ENCODE measurements at places on chromosomes 3 and 15.

DNA sequence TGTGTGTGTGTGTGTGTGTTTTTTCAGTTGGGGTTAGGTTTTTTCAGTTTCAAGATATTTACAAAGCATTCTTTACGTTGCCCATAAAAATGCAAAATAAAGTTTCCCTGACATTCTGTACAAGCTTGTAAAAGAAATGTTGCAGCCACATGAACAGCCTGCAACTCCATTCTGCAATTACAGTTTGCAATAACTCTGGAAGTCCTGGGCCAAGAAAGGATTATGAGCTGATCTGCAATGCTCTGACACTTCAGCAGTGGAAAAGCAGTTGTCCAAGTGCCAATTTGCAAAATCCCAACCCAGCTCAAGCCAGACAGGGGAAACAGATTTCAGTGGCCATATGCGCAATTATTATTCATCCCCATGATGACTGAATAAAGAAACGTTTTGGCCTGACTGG lies 322.1 kb downstream of the MEX3B start:
- no peak for DNase-seq

- no peak for DNase-seq
These were observed 120.1 kb downstream of the GREM1 start for GRCh38 chr15:32837935-32838334.

GRCh38 chr3:35744419-35744818 lies 105.1 kb downstream of the ARPP21 start:
- no peak for DNase-seq

DNA sequence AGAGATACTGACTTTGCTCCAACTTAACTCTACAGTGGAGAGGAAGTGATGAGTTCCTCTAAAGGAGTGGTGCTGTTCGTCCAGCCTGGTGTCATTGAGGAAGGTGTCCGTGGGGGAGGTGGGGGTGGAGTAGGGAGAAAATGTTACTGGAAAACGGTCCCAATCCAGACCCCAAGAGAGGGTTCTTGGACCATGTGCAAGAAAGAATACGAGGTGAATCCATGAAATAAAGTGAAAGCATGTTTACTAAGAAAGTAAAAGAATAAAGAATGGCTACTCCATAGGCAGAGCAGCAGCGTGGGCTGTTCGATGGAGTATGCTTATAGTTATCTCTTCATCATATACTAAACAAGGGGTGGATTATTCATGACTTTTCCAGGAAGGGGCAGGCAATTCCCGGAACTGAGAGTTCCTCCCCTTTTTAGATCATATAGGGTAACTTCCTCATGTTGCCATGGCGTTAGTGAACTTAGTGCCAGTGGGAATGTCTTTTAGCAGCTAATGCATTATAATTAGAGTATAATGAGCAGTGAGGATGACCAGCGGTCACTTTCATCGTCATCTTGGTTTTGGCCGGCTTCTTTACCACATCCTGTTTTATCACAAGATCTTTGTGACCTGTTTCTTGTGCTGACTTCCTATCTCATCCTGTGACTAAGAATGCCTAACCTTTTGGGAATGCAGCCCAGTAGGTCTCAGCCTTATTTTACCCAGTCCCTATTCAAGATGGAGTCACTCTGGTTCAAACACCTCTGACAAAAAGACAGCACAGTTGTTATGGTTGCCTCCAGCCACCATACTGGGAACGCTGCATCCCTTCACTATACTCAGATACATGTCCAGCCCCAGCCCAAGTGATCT lies 38.6 kb downstream of the CLEC3B start:
- no peak for DNase-seq

GRCh38 chr15:39574427-39574826 lies 6.5 kb upstream of the THBS1 start:
- no peak for DNase-seq

DNA sequence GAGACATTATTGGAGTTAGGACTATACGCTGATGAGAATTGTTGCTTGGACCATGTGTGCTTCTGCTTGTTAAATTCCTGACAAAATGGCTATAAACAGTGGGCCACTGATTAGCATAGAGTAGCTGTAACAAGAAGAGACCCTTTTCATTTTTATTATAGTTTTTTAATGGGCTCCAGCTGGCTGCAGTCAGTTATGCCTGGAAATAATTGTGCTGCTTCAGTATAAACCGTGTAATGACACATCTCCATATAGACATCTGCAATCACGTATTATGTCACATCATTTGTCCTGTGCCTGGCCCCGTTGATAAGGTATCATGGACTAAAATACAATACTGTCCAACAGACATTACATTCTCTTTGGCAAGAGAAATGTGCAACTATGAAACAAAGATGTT lies 50.9 kb downstream of the ARPP21 start:
- DNase-seq = no peak

GRCh38 chr3:197907196-197907595 lies 42.8 kb upstream of the RPL35A start:
- DNase-seq = no peak

DNA sequence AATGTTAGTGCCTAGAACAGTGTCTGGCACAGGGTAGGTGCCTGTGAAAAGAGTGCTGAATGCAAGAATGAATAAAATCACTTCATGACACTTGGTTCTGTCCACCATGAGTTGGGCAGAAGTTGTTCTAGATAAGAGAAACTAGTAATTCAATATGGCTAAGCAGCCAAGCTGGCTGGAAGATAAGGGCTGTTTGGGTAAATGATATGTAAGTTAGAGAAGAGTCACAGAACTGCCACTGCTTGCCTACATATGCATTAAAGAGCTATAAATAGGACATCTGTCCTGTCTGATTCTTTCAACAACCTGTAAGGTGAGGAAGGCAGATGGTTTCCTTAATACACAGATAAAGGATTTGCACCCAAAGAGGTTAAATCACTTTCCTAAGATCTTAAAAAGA lies 13.1 kb downstream of the MTMR10 start:
- DNase-seq = no peak

GRCh38 chr15:81336568-81336967 lies 12.6 kb upstream of the STARD5 start:
- DNase-seq = peak; percentile 70

DNA sequence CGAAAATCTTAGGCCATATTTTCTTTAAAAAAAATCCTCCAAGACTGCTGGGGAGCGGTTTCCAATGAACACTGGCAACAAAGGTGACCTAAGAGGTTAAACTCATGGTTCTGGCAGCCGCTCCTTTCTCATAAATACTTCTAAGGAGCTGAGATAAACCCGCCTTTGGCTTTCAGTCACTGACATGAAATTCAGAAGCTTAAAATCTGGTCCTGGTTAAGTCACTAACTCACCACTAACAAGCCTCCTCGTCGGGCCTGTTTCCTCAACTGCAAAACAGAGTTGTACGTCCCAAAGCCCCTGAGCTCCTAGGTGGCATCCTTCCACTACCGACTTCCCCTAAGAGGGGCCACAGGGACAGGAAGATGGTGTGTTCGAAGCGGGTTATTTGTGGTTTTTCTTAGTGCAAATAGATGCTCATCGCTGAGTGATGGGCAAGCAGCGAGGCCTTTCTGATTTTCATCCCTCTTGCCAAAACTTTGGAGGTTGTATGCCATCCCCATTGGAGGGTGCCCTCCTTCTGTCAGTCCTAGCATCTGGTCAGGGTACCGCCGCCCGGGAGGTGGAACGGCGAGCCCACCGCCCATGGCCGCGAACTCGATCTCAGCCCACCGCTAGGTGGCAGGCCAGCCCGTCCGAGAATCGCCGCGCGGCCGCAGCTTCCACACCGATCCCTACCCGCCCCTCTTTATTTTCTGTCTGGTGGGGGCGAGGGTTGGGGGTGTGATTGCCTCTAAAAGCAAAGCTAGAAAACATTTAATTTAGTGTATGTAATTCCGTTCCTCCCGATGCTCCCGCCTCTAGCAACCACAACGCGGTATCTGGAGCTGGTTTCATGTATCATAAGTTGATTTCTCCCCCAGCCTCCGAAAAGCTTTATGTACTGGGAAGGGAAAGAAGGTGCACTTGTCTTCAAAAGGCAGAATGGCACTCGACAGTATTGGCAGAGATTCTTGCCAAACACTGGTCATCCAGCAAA lies 4.6 kb downstream of the BCL6 start:
- DNase-seq = peak; percentile 76

GRCh38 chr3:117887901-117888300 lies 1146.7 kb downstream of the IGSF11 start:
- DNase-seq = no peak

DNA sequence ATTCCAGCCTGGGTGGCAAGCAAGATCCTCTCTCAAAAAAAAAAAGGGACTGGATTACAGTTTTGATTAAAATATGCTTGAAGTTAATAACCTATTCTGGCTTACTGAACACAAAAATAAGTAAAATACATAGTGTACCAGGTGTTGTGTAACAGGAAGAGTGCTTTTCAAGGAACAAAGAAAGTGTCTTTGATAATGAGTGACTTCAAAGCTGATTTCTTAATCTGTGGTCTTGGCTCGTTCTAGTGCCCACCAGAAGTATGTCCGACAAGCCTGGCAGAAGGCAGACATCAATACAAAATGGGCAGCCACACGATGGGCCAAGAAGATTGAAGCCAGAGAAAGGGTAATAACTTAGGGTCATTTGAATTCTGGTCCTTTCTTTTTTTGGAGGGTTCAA lies 4.0 kb downstream of the RPL14 start:
- DNase-seq = no peak

DNA sequence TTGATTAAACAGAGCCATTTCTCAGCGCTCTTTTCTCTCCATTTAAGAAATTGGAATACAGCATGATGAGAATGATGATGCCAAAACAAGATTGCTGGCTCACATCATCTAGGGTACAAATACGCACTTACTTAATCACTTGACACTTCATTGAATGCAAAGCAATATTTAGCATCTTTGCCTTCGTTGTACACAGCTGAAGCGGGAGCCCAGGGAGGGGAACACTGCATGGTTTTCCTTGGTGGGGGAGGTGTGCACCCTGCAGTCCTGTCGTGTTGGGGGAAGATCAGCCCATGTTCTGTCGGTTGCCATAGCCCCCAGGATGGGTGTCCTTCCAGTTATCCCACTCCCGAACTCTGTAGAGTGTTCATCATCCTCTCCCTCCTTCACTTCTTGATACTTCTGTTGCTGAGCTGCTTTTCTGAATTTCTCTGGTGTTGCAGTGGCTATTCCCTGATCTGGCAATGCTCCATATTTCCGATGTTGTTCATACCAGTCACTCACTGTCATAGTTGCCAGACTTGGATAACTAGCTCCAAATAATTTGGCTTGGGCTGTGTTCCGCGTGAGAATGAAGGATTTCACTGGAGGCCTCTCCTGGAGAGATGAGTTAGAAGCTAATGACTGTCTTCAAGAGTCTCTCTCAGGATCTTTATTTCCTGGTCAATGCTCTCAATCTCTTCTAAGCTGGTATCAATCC lies 50.1 kb upstream of the DYNC1LI1 start:
- no peak for DNase-seq

DNA sequence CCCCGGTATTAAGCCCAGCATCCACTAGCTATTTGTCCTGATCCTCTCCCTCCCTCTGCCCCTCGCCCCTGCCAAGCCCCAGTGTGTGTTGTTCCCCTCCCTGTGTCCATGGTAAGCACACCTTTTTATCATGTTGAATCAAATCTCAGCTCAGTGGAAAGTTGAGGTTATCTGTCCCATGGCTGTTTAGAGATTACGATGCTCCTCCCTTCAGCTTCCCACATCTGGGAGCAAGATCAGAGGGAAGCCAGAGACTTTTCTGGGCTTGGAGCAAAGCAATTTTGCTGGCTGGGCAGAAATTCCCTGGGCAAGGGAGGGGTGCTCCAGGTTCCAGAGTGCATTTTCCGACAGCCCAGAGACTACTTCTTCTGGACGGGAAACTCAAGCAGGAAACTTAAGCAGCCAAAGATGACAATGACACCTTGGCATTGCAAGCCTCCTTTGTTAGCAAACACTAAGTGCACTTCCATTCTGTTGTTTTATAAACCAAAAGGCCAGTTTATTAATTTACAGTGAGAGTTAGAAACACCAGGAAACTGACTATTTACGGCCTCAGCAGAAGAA lies 104.5 kb downstream of the MESD start:
- no peak for DNase-seq

DNA sequence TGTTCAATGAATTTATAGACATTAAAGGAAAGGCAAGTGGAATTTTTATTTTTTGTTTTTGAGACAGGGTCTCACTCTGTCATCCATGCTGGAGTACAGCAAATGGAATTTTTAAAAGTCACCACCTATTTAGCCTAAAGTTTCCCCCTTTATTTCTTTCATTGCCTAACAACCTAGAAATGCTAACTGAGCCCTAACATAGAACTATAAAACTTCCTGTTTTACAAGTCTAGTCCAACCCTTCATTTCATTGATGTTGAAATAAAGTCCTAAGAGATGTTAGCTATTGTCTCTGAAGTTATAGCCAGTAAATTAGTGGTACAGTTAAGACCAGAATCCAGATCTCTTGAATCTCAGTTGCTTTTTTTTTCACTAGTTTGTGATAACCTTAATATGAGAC lies 39.0 kb downstream of the MAPK6 start:
- no peak for DNase-seq

- DNase-seq = no peak
These were observed 37.8 kb downstream of the CD47 start for GRCh38 chr3:108053067-108053466.

DNA sequence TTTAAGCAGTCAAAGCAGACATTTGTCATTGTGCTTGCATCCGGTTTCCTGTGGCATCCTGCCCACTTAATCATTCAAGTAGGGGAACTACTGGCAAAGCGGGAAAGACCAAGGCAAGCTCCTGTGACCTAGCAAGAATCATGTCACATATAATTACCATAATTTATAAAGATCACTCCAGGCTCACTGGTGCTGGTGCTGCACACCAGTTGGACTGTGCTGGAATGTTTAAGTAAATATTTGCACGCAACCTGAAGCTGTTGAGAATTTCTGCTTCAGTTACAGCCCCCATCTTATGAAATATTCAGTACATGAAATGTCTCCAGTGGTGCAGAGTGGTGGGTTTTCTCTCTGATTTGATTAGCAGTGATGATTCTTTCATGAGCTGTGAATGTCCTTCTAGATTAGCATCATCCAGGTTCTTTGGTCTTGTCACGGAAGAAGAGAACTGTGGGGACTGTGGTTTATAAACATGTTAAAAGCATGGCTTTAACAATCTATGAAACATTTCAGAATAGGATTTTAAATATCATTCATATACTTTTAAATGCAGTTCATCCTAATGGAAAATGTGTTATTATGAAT lies 621.3 kb upstream of the EPHA6 start:
- DNase-seq = no peak

DNA sequence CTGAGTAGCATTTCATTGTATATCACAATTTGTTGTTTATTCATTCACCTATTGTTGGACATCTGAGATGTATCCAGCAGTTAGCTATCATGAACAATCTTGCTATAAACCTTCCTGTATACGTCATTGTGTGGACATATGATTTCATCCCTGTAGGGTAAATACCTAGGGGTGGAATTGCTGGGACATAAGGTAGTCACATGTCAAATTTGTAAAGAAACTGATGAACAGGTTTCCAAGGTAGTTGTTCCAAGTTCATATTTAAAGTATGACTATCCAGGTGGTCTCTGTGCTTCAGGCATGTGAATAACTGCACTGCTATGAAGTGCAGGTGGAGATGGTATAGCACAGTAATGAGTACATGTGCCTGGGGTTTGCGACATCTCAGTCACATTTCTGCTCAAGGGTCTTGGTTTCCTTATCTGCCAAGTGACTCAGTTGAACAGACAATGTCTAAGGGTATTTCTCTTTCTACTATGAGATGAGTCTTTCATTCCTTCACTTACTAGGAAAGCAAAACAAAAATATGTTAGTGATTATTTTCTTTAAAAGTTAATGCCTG lies 229.0 kb upstream of the HES1 start:
- no peak for DNase-seq

All from CD4-positive, alpha-beta T cell treated with Interleukin-17A for 4 hours (primary cell).